ENCODE measurements at places on chromosomes 5 and 9.

DNA sequence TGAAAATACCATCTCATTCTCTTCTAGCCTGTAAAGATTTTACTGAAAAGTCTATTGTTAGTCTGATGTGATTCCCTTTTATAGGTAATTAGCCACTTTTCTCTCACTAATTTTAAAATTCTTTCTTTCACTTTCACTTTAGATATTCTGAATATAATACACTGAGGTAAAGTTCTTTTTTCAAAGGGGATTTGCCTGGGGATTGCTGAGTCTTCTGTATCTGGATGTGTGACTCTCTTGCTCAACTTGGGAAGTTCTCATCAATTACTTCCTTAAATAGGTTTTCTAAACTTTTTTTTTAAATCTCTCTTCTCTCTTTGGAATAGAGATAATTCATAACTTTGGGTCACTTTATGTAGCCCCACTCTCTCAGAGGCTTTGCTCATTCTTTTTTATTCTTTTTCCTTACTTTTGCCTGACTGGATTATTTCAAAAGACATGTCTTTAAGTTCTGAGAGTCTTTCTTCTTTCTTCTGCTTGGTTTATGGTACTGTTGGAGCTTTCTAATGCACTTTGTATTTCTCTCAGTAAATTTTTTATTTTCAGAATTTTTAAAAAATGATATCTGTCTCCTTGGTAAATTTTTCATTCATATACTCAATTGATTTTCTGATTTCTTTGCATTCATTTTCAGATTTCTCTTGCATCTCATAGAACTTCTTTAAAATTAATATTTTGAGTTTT, 55.9 kb upstream of the IL12B start:
- DNase-seq: no peak

GRCh38 chr5:59319250-59319649, 574.3 kb downstream of the PDE4D start:
- DNase-seq: no peak

DNA sequence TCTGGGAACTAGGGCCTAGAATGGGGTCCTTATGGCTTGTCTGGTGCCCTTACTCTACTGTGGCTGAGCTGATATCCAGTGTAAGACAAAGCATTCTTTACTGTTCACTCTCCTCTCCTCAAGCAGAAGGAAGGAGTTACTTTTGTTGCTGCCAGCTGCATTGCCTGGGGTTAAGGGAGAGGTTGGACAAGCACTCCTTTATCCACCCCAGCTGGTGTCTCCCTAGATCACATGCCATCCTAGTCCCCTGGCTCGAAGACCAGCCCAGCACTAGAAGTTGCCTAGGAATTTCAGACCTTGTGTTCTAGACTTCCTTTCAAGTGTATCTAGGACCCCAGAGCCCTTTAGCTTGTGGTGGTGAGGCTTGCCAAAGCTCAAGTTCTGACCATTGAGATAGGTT, 1051.5 kb upstream of the C9orf72 start:
- no peak for DNase-seq

- no peak for DNase-seq
These were observed 1.3 kb downstream of the RAI14 start for GRCh38 chr5:34657274-34657921.

GRCh38 chr5:78653681-78654366, 5.3 kb upstream of the LHFPL2 start:
- DNase-seq: no peak

GRCh38 chr9:84404095-84404686, 63.6 kb upstream of the SLC28A3 start:
- DNase-seq: no peak

- no peak for DNase-seq
These were observed 621 bp downstream of the SEC16A start for GRCh38 chr9:136482046-136482792.

DNA sequence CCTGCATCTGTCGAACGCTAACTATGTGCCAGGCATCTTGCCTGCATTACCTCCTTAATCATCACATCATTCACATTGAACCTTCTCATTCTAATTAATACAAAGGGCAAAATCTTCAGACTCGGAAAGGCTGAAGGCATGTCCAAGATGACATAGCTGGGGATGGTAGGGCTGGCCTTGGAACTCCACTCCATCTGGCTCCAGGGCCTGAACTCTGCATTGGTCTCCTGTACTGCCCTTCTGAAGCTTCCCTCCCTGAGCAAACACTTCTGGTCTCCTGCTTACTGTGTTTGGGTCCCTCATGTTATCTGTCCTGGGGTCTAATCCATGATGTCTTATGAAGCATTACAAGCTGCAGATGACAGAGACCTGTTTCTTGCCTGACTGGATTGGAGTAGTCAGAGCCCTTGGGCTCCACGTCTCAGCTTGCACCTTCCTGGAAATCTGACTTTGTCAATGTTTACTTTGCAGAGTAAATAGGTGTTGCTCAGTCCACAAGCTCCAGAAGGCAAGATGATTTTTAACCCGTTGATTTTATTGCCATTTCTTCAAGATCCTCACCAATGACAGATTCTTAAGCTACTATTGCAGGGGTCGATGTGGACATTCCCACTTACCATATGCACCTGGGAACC, 106.1 kb downstream of the GALNT10 start:
- DNase-seq: no peak

GRCh38 chr9:127078988-127079387, 43.4 kb downstream of the ANGPTL2 start:
- DNase-seq: no peak

- no peak for DNase-seq
These were observed 106.8 kb downstream of the CCDC192 start for GRCh38 chr5:127810017-127810416.

DNA sequence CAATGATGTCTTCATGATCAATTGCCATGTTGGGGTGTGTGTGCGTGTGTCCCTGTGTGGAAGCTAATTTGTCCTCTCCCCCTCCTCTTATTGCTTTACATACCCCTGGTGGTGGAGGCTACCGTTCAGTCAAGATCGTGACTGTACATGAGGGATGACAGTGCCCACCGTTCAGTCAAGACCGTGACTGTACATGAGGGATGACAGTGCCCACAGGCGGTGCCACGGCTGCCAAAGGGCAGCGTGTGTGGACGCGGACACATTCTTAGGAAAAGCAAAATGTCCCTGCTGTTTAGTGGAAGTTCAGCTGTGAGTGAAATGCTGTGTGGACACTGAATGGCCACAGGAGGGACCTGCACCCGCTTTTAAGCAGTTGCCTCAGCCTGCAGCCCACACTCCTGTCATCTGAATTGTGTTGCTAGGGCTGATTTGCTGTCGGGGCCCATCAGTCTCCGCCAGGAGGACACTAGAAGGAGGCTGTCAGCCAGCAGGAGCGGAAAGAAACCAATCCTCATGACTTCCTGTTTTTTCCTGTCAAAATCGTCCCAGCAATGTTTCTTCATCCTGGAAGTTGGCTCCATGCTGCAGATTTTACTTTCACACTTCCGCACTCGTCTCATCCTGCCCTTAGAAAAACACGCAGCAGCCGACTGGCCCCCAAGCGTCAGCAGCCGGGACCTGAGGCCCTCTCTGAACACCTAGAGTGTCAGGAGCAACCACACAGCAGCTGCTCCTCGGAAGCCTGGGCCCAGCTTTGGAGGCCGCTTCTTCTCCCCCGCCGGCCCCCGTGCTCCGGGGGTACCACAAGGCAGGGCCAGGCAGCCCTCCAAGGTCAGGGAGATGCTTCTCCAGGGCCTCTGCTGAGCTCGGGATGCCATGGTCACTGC, 9.1 kb downstream of the OR2V1 start:
- DNase-seq: no peak

GRCh38 chr5:53029608-53030007, 40.5 kb downstream of the ITGA2 start:
- DNase-seq: no peak

DNA sequence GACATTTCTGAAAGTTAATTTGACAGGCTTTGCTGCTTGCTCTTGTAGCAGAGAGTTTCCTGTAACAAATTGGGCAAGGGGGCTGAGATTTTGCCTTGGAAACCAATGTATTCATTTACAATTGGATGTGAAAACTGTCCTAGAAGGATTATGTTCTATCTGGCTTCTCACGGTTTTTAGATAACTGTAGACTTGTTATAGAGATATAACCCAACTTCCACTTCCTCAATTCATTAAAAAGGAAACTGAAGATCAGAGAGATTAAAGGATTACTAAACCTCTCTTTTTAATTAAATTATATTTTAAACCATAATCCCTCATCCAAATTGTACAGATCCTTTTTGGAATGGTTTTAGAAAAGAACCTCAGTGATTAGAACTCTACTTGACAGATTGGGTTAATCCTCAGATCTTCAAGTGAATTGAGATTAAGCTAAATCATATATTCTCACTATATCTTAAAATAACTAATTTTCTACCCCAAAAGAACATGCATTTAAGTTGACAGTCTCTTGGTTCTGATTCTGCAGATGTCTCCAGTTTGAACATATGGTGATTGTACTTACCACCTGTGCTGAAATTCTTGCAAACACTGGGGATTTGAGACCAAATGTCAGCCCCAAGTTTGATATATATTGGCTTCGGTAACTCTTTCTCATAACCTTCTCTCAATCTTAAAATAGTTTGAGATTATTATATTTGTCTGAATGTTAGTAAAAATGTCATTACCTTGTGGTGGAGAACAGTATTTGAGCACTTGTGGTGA, 130.1 kb upstream of the C9orf72 start:
- DNase-seq: no peak

DNA sequence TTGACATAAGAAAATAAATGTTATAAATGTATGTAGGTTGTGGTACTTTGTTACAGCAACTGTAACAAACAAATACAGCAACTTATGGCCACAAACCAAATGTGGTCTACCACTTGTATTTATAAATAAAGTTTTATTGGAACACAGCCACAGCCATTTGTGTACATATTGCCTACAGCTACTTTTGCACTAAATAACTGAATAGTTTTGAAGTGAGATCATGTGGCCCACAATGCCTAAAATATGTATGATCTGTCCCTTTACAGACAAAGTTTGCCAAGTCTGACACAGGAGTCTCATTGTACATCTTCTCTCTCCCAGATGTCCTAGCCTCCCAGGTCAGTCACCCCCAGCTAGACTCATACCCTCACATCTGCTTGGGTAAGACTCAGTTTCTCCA, 283.6 kb upstream of the PRDM9 start:
- no peak for DNase-seq

DNA sequence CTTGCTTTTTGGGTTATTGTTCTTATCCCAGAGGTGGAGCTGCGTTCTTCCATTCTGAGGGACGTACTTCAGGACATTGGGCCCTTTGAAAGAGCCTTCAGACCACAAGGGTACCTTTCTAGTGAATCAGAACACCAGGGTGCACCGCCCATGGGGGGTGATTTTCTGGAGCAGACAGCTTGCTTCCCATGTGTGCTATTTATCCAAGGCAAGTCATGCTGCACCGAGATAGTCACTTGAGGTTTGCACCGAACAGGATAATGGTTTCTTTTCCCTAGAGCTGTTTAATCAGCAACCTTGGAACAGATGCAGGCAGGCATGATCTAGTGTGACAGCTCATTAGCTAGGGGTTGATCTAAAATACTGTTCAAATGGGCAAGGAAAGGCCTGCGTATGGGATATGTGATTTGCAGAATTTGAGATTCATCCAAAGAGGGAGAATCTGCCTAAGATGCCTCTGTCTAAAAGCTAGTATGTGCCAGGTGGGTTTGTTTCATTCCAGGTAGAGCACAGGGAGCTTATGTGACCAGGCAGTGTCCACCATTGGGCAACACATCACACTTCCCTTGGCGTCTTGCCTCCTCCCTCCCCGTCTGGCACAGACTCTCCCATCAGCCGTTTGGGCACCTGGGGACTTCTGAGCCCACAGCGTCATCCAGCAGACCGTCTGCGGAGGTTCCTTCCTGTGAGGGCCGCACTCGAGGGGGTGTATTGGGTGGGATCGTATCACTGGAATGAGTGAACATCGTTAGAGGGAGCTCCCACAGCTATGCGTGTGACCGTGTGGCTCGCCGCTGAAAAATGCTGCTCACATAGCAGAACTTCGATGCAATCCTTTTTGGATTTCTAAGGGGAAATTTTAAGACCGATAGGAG, 23.0 kb downstream of the ABL1 start:
- no peak for DNase-seq

- no peak for DNase-seq
These were observed 703.0 kb upstream of the NUDT12 start for GRCh38 chr5:104265531-104266140.

GRCh38 chr5:178524093-178524882, 65.9 kb downstream of the COL23A1 start:
- no peak for DNase-seq

GRCh38 chr5:168813184-168813968, 234.2 kb upstream of the PANK3 start:
- DNase-seq: peak; percentile 51

DNA sequence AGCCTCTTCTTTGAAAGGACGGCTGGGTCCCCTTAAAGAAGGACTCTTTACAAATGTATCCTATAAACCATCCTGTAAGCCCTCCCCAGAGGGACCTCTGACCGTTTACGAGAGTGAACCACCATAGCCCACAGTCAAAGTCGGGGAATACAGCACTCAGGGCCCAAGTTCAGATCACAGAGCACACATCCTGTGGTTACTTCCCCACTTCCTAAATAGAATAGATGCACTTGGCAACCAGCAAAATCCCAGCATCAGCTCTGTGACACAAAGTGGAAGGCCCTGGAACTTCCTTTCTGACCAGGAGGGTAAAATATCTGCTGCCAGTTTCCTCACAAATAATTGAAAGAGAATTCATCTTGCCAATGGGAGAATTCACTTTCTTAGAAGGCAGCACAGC, 6.9 kb upstream of the IGFBPL1 start:
- no peak for DNase-seq

DNA sequence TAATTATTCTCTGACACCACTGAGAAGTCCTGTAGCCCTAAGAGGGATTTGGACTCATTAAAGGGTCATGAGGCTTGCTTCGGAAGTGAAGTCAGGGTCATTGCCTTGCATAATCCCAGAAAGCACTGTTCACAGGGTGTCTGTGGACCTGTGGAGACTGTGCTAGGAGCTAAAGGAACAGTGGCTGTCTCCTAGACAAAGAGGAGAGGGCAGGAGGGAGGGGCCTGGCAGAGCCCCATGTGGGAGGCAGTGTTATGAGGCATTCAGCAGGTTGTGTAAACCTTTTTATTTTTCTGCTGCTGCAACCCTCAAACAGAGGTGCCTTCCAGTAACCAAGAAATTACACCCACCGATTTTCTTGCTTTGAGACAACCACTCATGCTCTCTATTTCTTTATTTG, 3.3 kb downstream of the TMEM174 start:
- no peak for DNase-seq

- no peak for DNase-seq
These were observed 83.8 kb upstream of the RASA1 start for GRCh38 chr5:87183896-87184295.

GRCh38 chr5:149134778-149135500, 6.4 kb upstream of the ABLIM3 start:
- no peak for DNase-seq

DNA sequence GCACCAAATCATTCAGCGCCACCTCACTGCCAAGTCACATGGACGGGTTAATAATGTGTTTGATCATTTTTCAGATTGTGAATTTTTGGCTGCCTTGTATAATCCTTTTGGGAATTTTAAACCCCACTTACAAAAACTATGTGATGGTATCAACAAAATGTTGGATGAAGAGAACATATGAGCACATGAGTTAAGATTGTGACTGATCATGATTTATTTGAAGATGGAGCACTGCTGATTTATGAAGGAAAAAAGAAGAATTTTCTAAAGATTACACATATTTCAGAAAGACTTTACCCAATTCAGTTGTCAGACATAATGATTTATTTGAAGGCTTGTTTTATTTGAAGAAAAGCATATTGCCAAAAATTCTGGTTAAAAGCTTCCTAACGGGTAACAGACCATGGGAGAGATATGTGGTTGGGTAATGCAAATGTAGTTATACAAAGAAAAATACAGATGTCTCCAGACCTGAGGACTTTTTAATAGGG, 37.4 kb downstream of the TNFAIP8 start:
- no peak for DNase-seq

Data from liver (tissue), 10 donors.